ENCODE measurements at places on chromosomes 11 and 22. TPM values are rescaled to one million over a fixed set of nuclear protein-coding genes. Genes with fewer than 3 reads are reported as not detected.

DDIAS gene
- total RNA-seq: 2.5 TPM

HSPB2 gene
- 1.2 TPM for total RNA-seq

PEX26 gene
- 22.2 TPM for total RNA-seq

LBHD1 gene
- total RNA-seq: 5.6 TPM

- DNase-seq: peak; percentile 13
Measured at GRCh38 chr22:49018601-49019000, 809.1 kb downstream of the BRD1 start.

DNA sequence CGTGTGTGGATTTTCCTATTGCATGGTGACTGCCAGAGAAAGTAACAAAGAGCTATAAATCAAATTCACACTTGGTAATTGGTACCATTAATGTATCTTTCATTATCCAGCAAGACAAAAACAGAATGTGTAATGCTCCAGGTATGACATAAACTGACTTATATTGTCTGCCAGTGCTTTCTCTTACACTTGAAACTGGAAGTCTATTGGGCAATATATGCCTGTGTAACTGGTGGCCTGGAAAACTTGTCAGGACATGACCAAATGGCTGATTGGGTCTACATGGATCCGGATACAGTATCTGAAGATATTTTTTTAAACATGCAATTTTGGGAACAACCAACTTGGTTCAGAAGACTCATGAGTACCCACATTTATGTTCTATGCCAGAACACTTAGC lies 174.6 kb upstream of the ARHGAP42 start:
- no peak for DNase-seq

GRCh38 chr11:72524711-72525110 lies 90.4 kb upstream of the CLPB start:
- DNase-seq: no peak

DNA sequence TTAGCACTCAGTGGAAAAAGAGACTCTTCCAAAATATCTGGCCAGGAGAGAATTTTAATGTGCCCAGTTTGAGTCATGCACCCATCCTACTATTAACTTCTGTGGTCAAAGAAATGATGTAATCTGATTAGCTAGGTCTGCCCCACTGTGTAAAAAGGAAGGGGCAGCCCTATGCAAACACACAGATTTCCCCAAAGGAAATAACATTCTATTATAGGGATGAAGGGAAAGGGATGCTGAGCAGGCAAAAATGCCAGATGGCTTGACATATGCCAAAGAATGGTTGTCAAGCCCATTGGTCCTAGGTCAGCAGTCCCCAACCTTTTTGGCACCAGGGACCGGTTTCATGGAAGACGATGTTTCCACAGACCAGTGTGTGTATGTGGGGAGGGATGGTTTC lies 43.3 kb upstream of the PAK1 start:
- DNase-seq: no peak

DNA sequence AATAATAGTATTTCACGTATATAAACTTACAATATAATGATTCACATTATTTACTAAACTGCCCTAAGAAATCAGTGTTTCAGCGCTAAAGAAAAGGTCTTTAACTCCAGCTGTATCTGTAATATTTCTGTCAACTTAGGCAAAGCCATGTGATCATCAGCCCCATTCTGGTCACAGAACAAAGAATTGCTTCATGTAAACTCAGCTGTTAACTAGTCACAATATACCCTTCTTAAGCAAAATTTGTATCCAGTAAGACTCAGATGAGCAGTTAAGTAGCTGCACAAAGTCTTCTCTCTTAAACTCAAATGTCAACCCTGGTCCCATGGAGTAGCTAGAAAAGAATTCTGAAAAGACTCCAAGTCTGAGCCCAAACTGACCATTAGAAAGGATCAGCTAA lies 26.6 kb downstream of the HPS5 start:
- DNase-seq: no peak
